CD4-positive, alpha-beta T cell treated with Interleukin-15 for 4 hours (primary cell): ENCODE measurements at places on chromosomes 1 and 21.

DNA sequence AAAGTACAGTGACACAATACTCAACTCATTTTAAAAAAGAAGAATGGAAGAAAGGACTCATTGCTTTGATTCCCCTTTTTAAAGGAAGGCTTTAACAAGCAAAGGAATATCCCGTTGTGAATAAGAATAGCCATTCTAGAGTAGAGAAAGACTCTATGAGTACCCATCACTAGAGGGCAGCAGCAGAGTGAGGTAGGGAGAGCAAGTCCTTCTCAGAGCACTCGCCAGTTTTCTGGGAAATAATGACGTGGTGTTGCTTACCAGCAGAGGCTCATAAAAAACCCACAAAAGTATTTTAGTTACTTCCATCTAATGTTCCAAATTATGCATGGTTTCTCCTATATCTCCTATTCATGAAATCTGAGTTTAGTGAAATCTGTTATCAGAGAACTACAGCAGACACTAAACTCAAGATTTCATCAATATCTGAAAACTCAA lies 74.6 kb downstream of the USP24 start:
- DNase-seq, result peak; percentile 87

DNA sequence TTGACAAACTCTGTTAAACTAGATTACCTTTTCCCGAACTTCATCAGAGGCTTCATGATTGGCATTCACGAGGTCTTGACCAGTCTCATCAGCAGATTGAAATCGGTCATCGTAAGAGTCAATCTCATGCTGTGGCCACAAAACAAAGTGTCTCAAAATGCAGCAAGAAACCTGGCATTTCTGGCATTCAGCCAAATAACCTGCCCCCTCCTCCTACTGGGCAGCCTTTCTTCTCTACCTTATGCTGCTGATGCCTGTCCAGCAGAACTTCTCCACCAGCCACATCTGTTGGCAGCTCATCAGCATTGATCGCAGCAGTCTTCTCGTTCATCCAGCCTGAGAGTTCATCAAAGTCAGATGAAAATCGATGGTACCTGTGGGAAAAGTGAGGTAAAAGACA lies 12.2 kb downstream of the SPTA1 start:
- no peak for DNase-seq

GRCh38 chr1:216535059-216535458 lies 111.8 kb upstream of the USH2A start:
- no peak for DNase-seq

DNA sequence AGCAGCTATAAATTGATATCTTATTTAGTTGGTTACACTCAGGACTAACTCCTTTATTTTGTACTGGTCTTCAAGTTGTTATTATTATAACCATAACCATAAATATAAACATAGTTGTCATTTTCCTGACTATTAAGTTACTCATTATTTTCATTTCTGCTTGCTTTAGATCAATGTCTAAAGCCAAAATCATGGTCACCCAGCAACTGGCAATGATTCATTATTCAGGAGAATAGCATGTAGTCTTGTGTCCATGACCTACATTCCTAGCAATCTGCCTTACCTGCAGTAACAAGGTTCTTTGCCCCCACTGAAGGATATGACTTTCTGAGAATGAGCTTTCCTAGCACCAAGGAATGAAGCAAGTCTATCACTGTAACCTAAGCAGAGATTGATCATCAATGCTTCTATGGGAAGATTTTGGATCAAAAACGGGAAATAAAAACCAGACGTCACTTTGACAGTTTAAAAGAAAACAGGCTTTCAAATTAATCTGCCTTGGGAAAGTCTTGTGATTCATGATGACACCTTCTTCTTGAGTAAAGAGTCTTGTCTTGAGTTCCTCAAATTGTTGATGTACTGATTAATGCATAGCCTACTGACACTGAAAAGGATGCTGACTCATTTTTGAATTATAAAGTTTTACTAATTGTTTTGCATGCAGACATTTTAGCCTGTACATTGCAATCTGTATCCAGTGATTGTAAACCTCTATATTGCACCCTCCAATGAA lies 203.3 kb upstream of the IVNS1ABP start:
- no peak for DNase-seq

- no peak for DNase-seq
These were observed 692.9 kb downstream of the USP25 start for GRCh38 chr21:16422702-16423101.

DNA sequence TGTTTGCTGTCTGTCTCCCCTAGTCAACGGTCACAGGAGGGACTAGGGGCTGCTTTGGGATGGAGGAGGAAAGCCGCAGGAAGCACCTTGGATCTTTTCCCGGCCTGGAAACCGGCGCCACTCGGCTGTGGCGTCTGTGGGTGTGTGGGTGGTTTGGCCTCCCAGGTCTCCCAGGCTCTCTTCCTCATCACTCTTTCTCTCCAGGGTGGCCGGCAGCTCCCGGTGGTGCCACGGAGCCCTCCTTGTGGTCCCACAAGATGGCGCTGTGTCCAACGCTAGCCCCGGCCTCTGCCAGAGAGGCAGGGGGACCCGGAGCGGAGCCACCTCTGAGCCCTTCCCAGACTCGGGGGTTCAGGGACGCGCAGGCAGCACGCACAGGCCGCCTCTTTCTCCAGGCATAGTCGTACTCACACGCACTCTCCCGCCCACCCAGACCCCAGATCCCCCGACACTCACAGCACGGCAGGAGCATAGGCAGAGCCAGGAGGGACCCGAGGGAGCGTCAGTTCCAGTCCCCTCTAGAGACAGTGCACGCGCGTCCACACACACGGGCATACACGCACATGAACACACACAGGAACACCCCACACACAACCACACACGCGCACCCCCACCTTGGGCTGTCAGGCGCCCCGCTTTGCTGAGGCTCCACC lies 31.2 kb downstream of the CDCP2 start:
- peak; percentile 52 for DNase-seq

DNA sequence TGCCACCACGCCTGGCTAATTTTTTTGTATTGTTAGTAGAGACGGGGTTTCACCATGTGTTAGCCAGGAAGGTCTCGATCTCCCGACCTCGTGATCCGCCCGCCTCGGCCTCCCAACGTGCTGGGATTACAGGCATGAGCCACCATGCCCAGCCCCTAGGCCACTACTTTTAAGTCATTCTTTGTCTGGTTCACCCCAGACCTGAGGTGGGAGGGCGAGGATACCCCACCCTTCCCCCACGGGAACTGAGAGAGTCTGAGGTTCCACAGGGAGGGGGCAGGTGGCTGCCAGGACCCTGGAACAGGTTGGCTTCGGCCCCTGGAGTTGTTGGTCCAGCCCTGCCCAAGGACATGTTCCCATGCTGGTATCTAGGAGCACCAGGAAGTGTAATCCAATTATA lies 7.7 kb upstream of the SDC3 start:
- DNase-seq, result no peak

- no peak for DNase-seq
These were observed 13.1 kb upstream of the STRIP1 start for GRCh38 chr1:110021285-110021684.

GRCh38 chr1:29504196-29504595 lies 267.9 kb downstream of the PTPRU start:
- no peak for DNase-seq

- no peak for DNase-seq
These were observed 63.7 kb upstream of the DPT start for GRCh38 chr1:168792592-168793125.
